ENCODE measurements at places on chromosomes 6 and 20. TPM values are rescaled to one million over a fixed set of nuclear protein-coding genes. Genes with fewer than 3 reads are reported as not detected.

Gene RTN4IP1
- total RNA-seq = 5.4 TPM

GRCh38 chr6:2245877-2246863 lies 765 bp upstream of the GMDS start:
- peak; percentile 84 for DNase-seq

DNA sequence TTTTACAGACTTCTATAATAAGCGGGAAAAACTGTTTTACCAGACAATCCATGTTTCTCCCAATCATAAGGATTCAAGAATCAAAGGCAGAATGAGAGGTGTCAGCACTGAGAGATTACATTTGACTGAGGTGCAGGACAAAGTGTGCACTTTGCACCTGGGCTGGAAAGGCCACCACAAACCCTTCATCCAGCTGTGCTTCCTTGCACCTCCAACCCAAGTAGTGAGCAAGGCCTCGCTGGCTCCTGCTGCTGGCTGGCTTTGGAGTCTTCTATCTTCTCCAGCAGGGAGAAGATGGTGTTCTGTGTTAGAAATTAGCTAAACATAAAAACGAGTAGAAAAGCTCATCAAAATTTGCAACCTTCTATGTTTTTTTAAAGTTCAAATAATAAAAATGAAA lies 77.7 kb downstream of the CHD6 start:
- no peak for DNase-seq

- no peak for DNase-seq
Observed at GRCh38 chr6:159080217-159080976, 35.6 kb upstream of the TAGAP start.

- no peak for DNase-seq
Observed at GRCh38 chr20:7137395-7138151, 370.1 kb downstream of the BMP2 start.

Gene FKBP1C
- 4.4 TPM for total RNA-seq

- peak; percentile 77 for DNase-seq
Observed at GRCh38 chr6:32947552-32948465, 5.1 kb downstream of the HLA-DMA start.

DNA sequence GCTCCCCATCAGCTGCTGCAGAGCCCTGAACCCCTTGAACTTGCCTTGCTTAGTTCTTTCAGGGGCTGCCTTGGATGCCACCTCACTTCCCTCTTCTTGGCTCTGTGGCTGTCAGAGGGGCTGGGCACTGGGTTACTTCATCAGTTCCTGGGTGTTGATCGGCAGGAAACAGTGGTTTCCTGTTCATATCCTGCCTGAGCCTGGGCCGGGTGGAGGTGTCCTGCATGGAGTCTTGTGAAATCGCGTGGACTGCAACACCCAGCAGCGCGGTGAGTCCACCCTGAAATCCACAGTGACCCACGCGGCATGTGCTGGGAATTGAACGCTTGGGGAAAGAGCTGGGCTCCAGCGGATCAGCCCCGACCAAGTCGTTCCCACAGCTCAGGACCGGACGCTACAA lies 97.5 kb downstream of the CDH26 start:
- no peak for DNase-seq

- peak; percentile 2 for DNase-seq
Observed at GRCh38 chr6:422433-423054, 31.0 kb downstream of the IRF4 start.

DNA sequence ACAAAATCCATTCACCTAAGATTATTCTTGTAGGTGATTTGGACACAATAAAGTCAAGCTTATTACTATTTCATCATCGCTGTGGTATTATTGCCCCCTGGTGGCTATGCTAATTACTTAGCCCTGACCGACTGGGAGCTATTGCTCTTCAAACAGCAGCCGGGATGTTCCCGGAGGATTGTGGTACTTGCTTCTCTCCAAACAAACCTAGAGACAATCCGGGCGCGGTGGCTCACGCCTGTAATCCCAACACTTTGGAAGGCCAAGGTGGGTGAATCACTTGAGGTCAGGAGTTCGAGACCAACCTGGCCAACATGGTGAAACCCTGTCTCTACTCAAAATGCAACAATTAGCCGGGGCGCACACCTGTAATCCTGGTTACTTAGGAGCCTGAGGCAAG lies 15.4 kb upstream of the STMND1 start:
- DNase-seq = peak; percentile 82

Gene HCK
- not detected for total RNA-seq

- DNase-seq = no peak
Observed at GRCh38 chr6:47663462-47664216, 34.7 kb upstream of the ADGRF4 start.

Gene RHAG
- total RNA-seq = not detected

Gene WFDC9
- total RNA-seq = not detected

Gene HLA-C
- 909 TPM for total RNA-seq

DNA sequence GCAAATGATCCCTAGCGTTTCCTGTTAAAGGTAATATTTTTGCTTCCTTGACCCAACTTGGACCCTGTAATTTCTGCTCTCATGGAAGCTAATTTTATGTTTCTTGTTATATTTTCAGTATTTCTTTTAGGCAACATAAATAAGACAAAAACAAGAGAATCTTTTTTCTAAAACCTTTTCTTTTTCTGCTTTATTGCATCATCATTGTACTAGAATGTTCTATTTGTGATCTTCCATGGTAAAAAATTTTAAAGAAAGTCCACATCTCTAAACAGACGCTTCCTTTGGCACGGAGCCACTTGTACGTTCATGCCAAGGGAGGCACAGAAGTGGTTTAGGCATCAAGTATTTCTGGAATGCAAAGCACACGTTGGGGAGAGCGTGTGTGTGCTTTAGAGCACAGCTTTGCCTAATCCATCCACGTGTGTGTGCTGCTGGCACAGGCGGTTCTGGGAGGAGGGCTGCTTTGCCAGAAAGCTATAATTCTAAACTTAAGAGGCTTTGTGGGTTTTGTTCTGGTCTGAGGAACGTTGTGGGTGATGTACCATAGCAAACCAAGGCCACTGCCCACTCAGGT lies 98.3 kb downstream of the SASH1 start:
- peak; percentile 97 for DNase-seq

DNA sequence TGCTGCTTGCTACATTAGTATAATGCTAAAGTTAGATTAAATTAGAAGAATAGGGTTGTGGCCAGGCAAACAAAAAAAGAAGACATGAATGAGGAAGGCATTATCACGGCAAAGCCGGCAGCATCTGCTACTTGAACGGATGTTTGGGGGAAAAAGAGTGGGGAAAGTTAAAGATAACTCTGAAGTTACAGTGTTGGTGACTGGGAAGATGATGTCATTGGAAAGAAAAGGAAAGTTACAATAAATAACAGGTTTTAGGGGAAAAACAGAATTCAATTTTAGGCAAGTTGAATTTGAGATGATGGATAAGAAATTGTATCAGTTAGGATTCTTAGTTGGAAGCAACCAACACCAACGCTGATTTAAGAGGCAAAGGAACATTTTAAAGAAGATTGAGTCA lies 74.2 kb upstream of the NRN1 start:
- DNase-seq = no peak

GRCh38 chr6:34912715-34913464 lies 23.8 kb downstream of the ANKS1A start:
- peak; percentile 59 for DNase-seq

- no peak for DNase-seq
Observed at GRCh38 chr6:45483021-45483420, 105.3 kb upstream of the SUPT3H start.

DNA sequence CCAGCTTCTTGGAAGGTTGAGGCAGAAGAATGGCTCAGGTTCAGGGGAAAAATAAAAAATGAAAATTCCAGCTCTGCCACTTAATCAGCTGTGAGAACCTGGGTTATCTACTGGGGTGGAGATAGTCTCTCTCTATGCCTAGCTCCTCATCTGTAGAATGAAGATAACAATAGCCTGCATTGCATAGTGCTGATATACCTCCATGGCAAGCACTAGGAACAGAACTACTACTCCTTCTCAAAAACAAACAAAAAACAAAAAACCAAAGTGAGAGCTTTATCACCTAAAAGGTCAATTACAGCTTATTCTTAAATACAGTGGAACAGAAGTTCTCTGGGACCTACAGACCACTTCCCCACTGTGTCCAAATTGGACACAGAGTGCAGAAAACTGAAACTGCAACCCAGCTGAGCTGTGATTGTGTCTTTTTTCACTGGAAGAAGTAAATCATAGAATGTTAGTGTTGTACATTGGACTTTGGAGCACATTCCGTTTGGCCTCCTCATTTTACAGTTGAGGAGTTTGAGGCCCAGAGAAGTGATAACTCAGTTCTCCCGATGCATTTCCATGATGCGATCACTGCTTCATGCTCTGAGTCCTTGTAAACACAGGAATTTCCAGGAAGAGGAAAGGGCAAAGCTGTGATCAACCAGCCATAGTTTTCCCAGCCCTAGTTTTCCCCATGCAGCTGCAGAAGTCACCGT lies 23.3 kb downstream of the MTFR2 start:
- no peak for DNase-seq

- DNase-seq = no peak
Observed at GRCh38 chr6:147137986-147138385, 66.2 kb upstream of the STXBP5 start.

DNA sequence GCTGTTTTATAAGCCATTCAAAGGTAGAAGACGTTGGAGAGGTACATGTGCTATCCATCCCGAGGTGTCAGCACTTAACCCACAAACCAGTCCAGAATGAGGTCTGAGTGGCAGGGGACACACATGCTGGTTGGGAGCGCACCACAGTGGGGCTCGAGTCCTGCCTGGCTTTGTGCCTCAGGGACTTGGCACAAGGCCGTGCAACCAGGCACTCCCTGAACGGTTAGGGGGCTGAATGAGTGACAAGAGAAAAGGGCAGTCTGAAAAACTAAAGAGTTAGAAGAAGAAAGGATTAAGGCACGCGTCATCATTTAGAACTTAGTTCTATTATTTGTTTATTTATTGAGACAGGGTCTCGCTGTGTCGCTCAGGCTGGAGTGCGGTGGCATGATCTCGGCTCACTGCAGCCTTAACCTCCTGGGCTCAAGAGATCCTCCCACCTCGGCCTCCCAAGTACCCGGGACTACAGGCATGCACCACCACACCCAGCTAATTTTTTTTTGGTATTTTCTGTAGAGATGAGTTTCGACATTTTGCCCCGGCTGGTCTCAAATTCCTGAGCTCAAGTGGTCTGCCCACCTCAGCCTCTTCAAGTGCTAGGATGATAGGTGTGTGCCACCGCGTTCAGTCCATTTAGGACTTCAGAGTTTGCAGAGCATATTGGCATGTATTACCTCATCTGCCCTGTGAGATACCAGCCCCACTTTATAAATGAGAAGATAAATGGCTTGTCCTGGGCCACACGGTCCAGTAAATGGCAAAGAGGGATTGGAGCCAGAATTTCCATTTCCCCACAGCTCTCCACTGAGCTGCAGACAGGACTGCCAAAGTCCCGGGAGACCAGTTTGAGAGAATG lies 47.4 kb upstream of the IRF4 start:
- no peak for DNase-seq

DNA sequence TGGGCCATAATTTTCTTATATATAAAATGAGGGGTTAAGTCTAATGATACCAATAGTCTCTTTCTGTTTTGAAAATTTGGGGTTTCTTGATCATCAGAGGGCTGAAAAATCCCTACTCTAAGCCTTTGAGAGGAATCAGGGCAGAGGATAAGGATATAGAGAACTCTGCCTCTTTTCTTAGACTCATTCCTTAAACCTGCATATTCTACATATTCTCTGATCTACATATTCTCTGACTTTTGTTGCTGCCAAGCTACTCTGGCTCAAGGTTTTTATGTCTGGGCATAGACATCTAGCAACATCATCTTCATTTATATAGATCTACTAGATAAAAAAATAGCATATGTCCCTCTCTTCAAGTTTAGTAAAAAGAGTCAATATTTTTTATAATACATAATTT lies 71.2 kb downstream of the FLRT3 start:
- DNase-seq = no peak

Gene TTLL9
- not detected for total RNA-seq

DNA sequence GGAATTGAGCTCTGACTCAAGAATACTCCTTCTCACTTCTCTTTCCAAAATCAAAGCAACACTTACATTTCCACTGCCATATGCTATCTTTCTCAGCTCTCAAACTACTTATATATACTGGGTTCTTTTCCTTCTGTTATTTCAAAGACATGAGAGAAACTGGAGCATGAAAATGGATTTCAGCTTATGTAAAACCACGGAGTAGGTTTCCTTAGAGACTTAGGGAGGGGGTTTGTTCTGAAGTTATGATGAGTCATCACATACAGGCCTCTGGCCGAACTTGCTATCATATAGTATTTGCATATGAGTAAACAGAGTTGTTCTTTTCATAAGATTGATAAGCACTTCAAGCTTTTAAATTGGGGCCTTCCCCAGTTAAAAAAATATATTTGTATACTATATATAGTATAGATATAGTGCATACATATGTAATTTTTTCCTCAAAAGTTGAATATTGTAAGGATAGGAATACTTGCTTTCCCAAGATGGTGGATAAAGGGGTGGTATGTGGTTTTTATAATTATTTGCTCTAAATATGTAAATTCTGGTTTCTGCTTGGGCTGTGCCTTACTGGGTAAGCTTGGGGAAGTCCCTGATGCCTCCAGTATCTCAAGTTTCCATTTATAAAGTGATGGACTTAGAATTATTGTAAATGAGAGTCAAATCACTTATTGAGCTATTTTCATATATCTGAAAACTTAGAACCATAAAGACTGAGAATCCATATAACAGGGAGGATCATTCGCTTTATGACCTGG lies 273.9 kb downstream of the RFPL4B start:
- no peak for DNase-seq

Gene NKX2-4
- total RNA-seq = not detected

DNA sequence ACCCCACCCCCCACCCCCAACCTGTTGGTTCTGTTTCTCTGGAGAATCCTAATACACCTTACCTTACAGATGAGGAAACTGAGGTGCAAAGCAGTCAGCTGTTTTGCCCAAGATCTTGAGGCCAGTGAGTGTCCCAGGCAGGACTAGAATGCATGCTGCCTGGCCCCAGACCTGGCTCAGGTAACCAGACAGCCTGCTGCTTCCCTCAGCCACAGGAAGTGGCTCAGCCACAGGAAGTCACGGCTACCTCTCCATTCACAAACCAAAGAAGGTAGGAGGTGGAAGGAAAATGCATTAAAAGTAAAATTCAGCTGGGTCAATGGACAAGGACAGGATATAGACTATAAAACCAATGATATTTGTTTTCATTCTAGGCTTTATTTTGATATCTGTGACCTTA lies 517.6 kb downstream of the CD83 start:
- no peak for DNase-seq

Gene SLC22A2
- not detected for total RNA-seq

- DNase-seq = no peak
Observed at GRCh38 chr20:47776639-47777038, 8.6 kb downstream of the SULF2 start.

Gene GPSM3
- total RNA-seq = 3.1 TPM

- peak; percentile 20 for DNase-seq
Observed at GRCh38 chr6:159169193-159169555, at the start of gene FNDC1. FNDC1 (plus strand) TSS chr6:159169400; CDS start chr6:159169597, 197 bp downstream.

Gene C20orf96
- total RNA-seq = 3.2 TPM

DNA sequence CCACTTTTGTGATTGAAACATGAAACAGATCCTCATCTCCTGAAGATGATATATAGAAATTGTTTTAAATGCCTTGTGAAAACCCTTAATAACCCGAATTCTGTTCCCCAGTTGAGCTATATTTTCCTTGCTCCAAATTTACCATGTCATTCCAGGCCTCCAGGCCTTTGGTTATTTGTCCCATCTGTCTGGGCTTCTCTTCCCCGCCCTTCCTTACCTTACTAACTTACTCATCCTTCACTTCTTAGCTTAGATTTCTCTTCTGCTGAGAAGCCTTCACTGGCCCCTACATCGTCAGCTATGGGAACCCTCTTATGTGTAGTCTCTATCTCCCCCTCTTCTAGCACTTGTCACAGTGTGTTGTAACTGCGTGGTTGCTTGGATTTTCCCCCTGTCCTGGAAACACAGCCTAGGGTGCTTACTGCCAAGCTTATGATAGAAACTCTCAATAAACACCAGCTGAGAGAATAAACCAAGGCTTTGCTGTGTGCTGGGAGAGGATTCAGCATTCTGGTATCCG lies 68.6 kb downstream of the SGK1 start:
- no peak for DNase-seq

Gene HLA-DRB1
- total RNA-seq = not detected

All from dermis blood vessel endothelial cell (primary cell).